Foreskin fibroblast (primary cell): ENCODE measurements at places on chromosomes 4 and X.
A peak's percentile ranks its signal among the peaks of the same experiment; 100 is the strongest.

GRCh38 chr4:64192731-64193412 lies 216.4 kb downstream of the TECRL start:
- DNase-seq = no peak

DNA sequence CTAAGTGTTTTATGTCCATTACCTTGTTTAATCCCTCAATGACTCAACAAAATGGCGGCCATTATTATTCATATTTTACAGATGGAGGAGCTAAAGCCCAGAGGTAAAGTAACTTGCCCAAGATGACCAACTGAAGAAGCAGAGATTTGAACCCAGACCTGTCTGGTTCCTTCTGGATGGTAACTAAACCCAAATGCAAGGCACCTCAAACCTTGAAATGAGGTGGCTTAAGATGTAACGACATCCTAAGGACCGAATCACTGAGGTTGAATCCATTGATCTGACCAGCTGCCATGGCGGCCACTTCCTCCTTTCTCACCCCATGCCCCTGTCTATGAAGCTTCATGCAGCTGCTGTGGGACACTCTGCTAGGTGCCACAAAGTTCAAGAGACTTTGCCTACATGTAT lies 932 bp downstream of the TLR10 start:
- DNase-seq = no peak

DNA sequence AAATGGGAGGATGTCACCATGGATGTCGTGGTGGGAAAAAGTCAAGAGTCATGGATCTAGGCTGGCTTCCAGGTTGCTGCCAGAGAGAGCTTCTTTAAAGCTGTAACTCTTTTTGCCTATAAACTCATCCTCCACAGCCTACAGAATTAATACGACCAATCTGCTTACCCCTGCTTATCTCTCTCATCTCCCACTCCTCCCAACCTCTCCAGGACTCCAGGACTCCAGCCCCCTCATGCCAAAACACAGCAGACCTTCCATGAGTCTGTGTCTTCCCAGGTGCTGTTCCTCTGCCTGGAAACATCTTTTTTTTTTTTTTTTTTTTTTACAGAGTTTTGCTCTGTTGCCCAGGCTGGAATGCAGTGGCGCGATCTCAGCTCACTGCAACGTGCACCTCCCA lies 15.3 kb upstream of the SLC10A4 start:
- DNase-seq = no peak

DNA sequence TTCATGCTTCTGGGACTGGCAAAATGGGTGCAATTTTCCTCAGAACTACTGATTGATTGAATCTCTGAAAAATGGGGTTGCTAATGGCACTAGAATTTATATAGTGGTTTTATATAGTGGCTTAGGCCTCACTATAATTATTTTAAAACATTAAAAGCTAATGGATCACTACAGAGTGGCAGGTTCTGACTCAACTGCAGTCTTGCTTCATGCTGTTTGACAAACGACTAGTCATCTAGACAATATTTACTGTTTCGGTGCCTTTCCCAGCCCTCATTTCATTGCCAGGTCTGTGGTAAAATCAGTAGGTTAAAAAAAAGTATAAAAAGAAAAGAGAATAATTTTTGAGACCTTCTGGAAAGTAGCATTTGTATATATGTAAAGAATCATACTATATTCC lies 352.8 kb upstream of the ATOH1 start:
- peak; percentile 6 for DNase-seq

- no peak for DNase-seq
These were observed 15.3 kb downstream of the HOPX start for GRCh38 chr4:56665781-56666180.

- no peak for DNase-seq
These were observed 158.4 kb upstream of the SLC7A11 start for GRCh38 chr4:138400543-138400942.

- no peak for DNase-seq
These were observed 7.0 kb upstream of the TRPC5OS start for GRCh38 chrX:111868726-111869638.

GRCh38 chrX:120446498-120446897 lies 22.6 kb downstream of the LAMP2 start:
- peak; percentile 51 for DNase-seq

- no peak for DNase-seq
These were observed 18.6 kb upstream of the UBA1 start for GRCh38 chrX:47174846-47175587.

DNA sequence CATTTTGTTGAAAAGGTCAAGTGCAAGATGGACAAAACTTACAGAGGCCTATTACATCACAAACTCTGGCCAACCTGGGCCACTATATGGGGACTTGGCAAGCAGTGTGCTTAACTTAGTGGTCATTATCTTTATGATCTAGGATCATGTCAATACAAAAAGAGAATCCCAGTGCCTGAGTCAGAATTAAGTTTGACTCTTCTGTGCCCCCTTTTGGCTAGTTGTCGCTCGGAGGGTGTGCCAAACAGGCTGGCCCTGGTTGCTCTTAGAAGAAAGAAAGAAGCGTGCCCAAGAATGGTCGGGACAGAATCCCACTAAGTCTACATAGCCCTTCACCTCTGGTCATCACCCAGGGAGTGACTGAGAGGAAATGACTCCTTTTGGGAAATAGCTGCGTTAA lies 100.1 kb downstream of the EIF4E start:
- DNase-seq = no peak

GRCh38 chrX:118976599-118977340 lies 2.4 kb downstream of the LONRF3 start:
- DNase-seq = no peak

DNA sequence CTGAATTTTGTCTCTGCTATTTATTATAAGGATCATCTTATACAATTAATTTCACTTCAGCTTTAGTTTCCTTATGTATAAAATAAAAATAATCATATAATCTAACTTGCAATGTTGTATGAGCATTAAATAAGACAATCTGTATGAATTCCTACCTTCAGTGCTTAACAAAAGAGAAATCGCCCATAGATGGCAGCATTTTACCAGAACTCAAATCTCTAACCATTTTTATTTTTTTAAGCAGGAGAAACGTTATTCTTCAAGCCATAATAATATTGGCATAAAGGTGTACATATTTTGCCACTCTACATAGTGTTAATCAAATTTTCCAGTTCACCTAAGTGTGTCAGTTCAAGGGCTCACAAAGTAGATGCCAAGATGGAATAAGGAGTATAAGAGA lies 78.8 kb downstream of the TMEM47 start:
- peak; percentile 41 for DNase-seq

DNA sequence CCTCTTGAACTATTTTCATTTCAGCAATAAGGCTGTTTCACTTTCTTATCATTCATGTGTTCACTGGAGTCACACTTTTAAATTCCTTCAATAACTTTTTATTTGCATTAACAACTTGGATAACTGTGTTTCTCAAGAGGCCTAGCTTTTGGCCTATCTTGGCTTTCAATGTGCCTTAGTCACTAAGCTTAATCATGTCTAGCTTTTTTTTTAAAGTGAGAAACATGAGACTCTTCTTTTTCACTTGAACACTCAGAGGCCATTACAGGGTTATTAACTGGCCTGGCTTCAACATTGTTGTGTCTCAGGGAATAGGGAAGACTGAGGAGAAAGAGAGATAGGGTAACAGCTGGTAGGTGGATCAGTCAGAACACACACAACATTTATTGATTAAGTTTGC lies 64.0 kb upstream of the VCX2 start:
- no peak for DNase-seq

DNA sequence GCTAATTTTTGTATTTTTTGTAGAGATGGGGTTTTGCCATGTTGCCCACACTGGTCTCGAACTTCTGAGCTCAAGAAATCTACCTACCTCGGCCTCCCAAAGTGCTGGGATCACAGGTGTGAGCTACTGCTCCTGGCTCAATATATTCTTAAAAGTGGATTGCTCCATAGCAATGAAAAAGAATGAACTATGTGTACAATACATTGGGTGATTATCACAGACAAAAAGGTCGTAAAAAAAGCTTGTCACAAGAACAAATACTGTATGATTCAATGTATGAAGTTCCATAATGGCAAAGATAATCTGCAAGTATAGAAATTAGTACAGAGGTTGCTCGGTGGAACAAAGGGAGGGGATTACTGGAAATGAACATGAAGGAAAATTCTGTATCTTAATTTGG lies 70.7 kb downstream of the REPS2 start:
- no peak for DNase-seq

DNA sequence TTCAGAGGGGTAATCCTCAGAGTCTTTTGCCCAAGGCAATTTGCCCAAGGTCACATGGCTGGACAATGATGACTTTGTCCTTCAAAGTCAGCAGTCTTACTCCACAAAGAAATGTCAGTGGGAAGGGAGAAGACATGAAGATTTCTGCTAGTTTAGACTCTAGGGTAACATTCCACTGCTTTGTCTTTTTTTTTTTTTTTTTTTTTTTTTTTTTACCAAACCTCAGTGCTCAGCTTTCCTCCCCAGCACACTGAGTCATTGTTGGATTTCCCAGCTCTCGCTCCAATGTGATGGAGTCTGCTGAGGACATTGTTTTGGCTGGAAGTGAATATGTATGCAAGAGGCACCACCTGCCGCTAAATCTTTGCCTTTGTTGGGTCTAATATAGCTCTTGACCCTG lies 7.2 kb upstream of the C1QTNF7 start:
- DNase-seq = peak; percentile 64

DNA sequence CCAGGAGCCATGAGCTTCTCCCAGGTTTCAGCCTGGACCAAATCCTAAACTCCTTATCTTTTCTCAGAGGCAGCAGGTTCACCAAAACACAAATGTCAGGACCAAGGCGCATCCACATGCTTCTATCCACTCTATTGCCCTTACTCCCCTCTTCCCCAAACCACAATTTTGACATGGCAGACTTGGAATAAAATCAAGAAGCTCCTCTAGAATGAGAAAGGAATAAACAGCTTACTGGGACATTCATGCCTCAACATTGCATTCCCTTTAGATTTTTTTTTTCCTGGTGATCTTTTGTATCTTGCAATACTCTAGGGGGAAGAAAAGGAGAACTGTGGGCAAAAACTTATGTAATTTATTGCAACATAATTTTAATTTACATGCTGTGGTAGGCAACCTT lies 119.1 kb downstream of the TSPAN5 start:
- DNase-seq = no peak

DNA sequence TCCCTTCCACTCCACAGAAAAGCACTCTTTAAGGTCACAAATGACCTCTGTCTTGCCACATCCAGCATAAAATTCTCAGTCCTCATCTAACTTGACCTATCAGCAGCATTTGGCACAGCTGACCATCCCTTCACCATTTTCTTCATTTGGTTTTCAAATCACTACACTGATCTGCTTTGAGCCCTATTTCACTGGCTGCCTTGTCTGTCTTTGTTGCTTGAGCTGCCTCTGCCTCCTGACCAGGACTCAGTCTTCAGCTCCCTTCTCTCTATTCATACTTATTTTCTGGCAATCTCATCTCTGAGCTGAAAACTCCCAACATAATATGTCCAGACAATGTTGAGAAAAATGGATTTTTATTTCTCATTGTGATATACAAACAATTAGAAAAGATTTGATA lies 27.7 kb upstream of the PDE5A start:
- DNase-seq = no peak

GRCh38 chr4:152516156-152516555 lies 19.7 kb downstream of the FBXW7 start:
- peak; percentile 29 for DNase-seq

DNA sequence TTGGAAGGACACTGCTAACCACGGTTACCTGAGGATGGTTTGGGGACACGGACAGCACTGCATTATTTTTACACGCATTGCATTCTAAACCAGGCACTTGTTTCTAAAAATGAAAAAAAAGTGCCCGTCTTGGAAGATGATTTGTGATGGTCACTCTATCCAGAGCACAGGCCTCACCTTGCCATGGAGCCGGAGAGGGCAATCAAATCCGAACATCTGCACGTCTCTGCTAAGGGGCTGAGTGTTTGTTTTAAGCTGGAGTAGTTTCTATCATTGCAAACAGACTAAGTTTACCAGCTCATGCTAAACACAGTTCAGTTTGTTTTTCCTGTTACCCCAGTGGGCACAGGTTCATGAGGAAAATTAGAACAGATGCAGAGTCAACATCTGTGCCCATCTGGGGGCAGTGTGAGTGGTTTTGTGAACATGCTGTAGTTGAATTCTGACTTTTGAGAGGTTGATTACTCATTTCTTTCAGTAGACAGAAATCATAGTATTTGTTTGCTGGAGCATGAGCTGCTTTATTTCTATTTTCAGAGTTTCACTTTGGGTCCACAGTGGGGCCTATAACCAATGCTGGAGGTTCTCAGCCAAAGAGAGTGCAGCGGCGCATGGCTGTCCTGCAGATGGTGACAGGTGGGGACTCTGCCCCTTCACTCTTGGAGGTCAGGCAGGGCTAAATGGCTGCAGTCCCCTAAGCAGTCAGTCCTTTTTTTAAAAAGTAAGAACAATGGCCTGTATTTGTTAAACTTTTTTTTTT lies 65.4 kb upstream of the ENPP6 start:
- DNase-seq = no peak

- DNase-seq = peak; percentile 82
These were observed 329.3 kb downstream of the GBA3 start for GRCh38 chr4:23022032-23022431.

DNA sequence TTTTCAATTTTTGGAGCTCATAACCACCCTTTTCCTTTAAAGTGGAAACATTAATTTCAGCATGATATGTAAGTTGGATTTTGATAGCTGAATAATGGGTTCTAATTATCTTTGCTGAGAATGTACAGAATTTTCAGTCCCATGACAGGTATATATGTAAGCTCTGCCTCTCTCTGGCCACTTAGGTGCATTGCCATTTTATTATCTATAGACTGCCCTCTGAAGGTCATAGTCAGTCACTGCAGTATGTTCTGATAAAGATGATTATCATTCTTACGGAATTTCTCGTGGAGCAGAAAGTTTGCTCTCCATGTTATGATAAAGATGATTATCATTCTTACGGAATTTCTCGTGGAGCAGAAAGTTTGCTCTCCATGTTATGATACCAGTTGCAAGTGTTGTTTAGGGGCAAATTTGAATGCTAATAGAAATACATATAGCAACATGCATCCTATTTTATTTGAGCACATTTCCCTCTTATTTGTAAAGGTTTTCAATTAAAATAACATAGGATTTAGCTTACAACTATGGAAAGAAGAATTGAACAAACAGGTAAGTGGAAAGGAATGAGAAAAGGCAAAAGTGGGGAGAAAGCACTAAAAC lies 10.4 kb downstream of the AFP start:
- peak; percentile 67 for DNase-seq

- no peak for DNase-seq
These were observed 1317.7 kb downstream of the FSTL5 start for GRCh38 chr4:160846121-160846520.

- no peak for DNase-seq
These were observed 212.6 kb upstream of the LCORL start for GRCh38 chr4:18234108-18234507.

- no peak for DNase-seq
These were observed 50.9 kb downstream of the TSPAN7 start for GRCh38 chrX:38612281-38612680.

DNA sequence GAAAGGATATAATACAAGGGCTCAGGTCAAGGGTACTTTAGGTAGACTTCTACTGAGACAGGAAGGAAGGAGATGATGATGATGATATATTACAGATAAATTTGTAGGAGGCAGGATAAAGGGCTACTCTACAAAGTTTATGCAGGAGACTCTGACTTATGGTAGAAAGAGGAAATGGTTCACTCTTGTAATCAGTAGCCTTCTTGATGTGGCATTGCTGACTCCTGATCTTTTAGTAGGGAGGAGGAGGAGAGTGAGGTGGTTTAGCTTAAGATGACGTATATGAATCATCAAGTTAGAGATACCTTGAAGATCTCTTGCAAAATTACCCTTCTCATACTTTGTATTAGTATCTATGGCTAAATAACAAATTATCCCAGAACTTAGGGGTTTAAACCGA lies 4.7 kb downstream of the BLTP1 start:
- no peak for DNase-seq
